ENCODE measurements at places on chromosomes 7 and 10. TPM values are rescaled to one million over a fixed set of nuclear protein-coding genes. Genes with fewer than 3 reads are reported as not detected.

DNA sequence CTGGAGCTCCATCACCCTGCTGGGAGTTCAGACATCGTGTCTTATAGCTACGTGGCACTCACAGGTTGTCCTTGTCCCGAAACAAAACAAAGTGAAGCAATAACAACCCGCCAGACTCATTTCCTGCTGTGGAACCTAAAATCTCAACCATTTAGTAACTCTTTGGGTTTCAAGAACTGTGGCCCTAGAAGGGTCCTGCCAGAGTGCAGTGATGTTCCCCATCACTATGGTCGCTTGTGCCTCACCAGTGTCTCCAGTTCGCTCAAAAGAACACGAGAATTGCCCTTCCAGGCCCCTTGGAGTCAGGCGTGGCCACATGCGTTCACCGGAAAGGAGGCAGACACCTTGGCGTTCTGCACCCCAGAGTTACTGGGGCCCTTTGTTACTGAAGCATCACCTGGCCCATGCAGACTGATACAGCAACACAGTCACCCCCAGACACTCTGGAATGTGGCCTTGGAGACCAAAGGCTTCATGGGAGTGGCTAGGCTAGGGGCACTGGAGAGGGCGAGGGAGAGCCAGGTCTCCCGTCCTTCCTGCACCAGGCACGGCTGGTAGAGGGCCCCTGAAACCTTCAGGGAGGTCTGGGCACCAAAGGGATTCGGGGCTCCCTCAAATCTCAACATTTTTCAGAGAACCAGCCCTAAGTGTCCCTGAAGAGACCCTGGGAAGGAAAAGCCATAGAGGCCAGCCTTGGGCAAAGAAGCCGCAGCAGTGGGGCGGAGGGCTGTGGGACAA lies 908 bp downstream of the CRYGN start:
- no peaks in the 10 kb centered on the region for H3K36me3 ChIP-seq
- DNase-seq, result no peak
- H3K27ac ChIP-seq, result no peak overlapping the region
- H3K4me3 ChIP-seq, result no peak overlapping the region
- no peaks in the 10 kb centered on the region for H3K27me3 ChIP-seq

- H3K27me3 ChIP-seq, result no peaks in the 10 kb centered on the region
- no peaks in the 10 kb centered on the region for H3K4me1 ChIP-seq
- DNase-seq, result no peak
- H3K4me3 ChIP-seq, result no peak overlapping the region
Observed at GRCh38 chr7:24570983-24571382, 2.3 kb upstream of the PALS2 start.

DNA sequence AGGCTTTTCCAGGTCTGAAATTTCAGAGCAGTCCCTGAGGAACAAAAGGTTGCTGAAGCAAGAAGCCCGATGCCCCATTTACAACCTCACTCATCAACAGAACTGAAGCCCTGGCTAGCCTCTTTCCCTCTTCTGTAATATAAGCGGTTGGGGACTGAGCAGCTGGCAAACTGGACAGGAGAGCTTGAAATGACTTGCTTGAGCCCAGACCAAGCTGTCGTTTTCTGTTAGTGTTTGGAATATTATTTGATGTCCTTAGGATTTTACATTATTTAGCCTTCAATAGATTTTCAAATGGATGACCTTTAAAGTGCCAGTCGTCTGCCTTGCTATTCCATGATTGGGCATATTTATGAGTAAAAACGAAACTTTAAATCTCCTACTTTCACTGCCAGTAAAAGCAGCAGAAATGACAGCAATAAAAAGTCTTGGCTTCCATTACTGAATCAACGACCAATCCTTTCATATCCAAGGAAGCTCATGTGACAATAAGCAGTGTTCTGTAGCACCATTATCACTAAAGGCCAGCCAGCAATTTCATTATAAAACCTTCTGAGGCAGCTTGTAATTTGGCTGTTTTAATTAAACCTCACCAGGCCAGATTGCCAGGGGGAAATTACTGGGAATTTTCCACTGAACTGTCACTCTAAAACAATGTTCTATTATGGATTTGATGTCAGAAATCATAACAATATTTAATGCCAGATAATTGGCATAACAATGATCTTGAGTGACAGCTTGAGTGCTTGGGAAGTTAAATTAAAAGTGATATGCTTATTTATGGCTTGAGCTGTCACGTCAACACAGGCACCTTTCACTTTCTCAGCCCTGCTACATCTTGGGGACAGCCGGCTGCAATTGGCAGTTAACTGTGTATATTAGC lies 85.9 kb downstream of the LSMEM1 start:
- H3K4me1 ChIP-seq, result no peaks in the 10 kb centered on the region
- no peaks in the 10 kb centered on the region for H3K27me3 ChIP-seq
- no peaks in the 10 kb centered on the region for H3K36me3 ChIP-seq
- no peak for DNase-seq
- H3K27ac ChIP-seq, result no peak overlapping the region
- H3K4me3 ChIP-seq, result no peak overlapping the region

DNA sequence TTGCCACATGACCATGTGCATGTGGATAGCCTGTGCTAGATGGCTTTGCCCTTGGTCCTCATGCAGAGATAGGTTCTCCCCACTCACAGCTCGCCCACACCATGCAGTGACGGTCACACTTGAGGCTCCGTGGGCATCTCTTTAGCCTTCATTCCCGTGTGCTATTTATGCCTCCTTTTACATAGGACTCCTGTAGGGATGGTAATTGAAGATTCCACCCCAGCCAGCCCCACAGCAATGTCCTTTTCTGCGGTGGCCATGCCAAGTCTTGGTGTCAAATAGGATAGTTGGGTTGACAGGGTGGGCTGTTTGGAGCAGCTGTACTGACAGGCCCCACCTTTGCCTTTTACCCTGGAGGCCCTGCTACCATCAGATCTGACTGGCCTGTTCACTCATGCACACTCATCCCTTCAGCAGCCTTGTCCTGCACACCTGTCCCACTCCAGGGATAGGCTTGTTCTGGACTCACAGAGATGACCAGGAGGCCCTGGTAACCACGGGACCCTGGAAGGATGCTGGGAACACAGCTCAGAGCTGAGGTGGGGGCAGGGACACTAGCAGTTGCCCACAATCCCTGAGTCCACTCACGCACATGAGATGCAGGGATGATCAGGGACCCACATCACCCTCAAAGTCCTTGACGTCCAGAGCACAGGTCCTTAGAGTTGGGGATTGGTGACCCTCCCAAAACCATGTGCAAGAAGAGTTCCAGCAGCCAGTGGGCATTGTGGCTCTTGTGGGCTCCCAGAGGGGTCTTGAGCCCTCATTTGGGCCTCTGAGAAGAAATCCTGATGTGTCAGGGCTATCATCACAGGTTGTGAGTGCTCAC lies 71.2 kb downstream of the ADCY1 start:
- H3K36me3 ChIP-seq, result no peaks in the 10 kb centered on the region
- H3K27me3 ChIP-seq, result no peaks in the 10 kb centered on the region
- no peak for DNase-seq
- H3K27ac ChIP-seq, result no peak overlapping the region
- no peaks in the 10 kb centered on the region for H3K4me1 ChIP-seq

DNA sequence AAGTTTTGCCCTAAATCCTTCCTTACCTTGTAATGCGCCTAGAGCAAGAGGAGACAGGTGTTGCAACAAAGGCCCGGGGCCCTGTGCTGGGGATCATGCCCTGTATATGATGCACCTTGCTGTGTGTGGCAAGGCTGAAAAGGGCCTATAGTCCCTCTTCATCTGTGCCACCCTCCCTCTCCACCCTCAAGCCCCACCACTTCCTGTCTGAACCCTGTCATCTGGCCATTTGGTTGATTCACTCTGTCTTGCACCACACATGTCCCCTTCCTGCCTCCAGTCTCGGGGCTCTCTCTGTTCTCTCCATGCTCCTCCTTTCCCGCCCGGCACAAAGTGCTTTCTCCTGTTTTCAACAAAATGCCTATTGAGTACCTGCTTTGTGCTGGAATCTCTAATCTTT lies 11.5 kb upstream of the MALSU1 start:
- H3K27ac ChIP-seq, result no peak overlapping the region
- no peak overlapping the region for H3K4me3 ChIP-seq
- H3K36me3 ChIP-seq, result no peaks in the 10 kb centered on the region
- no peaks in the 10 kb centered on the region for H3K4me1 ChIP-seq
- H3K27me3 ChIP-seq, result no peaks in the 10 kb centered on the region
- no peak for DNase-seq

DNA sequence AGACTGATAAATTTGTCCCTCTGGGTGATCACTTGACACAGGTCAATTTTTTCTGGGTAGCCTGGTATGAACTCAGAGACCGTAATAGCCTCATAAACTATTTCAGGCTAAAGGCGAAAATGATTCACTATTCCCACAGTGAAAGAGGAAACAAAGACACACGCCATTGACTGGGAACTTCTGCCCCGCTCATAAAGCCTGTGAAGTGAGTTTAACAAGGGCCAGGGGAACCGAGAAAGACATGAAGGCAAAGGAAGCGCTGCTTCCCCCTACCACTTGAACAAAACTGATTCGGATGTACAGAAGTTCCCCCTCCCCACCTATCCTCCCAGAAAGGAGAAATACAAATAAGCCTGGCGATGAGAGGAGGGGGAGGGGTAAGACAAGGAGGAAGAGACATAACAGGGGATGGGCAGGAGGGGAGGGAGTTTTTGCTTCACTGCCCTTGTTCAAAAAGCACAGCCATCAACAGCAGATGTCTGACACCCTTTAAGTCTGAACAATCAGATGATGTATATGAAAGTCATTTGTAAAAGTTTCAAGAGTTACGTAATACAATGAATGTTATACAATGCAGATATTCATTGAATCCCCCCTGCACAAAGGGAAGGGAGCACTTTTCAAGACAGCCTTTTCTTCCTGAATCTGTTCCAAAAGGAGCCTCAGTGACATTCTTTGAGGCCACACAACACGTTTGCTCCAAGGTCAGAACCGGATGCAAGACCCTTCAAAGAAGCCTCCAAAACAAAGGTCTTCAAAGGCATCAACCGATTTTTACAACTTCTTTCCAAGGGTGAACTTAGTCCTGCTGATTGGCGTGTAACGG lies 734 bp downstream of the ABCB4 start:
- H3K4me3 ChIP-seq, result peak overlapping the region; percentile 61
- H3K36me3 ChIP-seq, result no peaks in the 10 kb centered on the region
- no peak for DNase-seq

DNA sequence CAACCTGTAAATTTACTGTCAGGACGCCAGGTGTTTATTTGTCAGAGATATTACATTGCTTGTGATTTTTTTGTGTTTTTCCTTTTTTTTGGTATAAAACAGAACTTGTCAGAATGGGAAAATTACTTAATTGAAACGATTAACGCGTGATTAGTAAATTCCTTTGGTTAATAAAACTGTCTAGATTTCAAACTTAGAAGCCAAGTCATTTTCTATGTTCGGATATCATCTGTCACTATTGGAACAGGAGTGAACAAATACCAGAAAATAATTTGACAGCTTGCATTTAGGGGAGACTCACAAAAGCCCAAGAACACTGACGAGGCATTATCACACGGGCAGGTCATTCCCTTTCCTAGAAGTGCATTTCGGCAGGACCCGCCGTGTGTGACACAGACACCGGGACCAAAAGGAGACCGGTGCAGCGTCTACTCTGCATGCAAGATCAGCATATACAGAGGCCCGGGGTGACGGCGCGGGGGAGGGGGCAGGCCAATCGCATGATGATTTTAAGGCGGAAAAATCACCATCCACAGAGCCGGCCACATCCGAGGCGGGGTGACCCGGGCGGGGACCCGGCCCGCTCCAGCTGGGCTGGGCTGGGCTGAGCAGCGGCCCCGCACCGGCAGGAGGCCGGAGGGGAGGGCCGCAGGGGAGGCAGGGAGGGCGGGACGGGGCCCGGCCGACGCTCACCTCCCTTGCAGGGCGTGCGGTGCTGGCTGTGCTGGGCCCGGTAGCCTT lies 841 bp downstream of the GLUD1 start:
- no peaks in the 10 kb centered on the region for H3K27me3 ChIP-seq
- DNase-seq, result peak; percentile 85
- peak overlapping the region; percentile 72 for H3K4me3 ChIP-seq
- no peaks in the 10 kb centered on the region for H3K36me3 ChIP-seq
- peak overlapping the region; percentile 97 for H3K27ac ChIP-seq

GRCh38 chr7:138527746-138528223 lies 67.7 kb downstream of the TRIM24 start:
- H3K27me3 ChIP-seq, result no peaks in the 10 kb centered on the region
- no peaks in the 10 kb centered on the region for H3K4me1 ChIP-seq
- H3K4me3 ChIP-seq, result no peak overlapping the region
- DNase-seq, result no peak

DNA sequence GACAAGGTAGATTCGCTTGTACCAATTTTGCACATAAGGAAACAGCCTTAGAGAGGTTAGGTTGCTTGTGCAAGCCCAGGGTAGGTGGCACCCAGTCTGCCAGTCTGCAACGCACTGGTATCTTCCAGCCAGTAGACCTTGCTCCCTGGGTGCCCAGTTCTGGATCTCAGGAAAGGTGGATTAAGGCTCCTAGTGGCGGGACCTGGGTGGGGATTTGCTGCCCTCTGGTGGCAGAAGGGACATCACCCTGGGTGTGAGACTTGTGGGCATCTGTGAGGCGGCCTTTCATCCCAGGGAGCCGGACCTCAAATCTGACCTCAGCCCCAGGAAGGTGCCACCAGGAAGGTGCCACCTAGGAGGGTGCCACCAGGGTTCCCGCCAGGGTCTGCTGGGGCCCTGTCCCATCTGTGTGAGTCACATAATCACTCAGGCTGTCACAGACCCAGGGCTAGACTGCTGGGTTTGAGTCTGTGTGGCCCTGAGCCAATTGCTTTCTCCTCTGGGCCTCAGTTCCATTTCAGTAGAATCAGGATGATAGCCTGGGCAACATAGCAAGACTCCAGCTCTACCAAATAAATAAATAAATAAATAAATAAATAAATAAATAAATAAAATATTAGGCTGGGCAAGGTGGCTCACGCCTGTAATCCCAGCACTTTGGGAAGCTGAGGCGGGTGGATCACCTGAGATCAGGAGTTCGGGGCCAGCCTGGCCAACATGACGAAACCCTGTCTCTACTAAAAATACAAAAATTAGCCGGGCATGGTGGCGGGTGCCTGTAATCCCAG lies 5.3 kb upstream of the PRKRIP1 start:
- DNase-seq, result peak; percentile 93
- H3K4me1 ChIP-seq, result no peaks in the 10 kb centered on the region
- H3K27ac ChIP-seq, result no peak overlapping the region
- no peak overlapping the region for H3K4me3 ChIP-seq
- H3K27me3 ChIP-seq, result no peaks in the 10 kb centered on the region

GRCh38 chr7:142461437-142461836 lies 203.6 kb upstream of the PRSS58 start:
- H3K27me3 ChIP-seq, result no peaks in the 10 kb centered on the region
- H3K4me3 ChIP-seq, result no peak overlapping the region
- no peaks in the 10 kb centered on the region for H3K36me3 ChIP-seq

DNA sequence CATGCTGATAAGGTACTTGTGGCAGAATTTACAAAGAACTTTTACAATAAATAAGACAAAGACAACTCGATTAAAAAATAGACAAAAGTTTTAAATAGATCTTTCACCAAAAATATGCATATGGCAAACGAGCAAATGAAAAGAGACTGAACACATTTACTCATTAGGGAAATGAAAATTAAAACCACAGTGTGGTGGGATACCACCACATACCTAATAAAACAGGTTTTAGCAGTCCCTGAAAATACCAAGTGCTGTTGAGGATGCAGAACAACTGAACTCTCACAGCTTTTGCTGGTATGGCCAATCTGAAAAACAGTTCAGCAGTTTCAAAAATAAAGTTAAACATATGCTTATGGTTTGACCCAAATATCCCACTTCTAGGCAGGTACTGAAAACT lies 205.4 kb upstream of the ADO start:
- H3K36me3 ChIP-seq, result no peaks in the 10 kb centered on the region
- no peak overlapping the region for H3K27ac ChIP-seq
- H3K4me1 ChIP-seq, result no peaks in the 10 kb centered on the region
- no peak overlapping the region for H3K4me3 ChIP-seq
- H3K27me3 ChIP-seq, result no peaks in the 10 kb centered on the region

Gene KNDC1
- 0.27 TPM for total RNA-seq

Gene PGAM2
- total RNA-seq, result not detected

Gene PNLIPRP3
- total RNA-seq, result not detected

Gene CFAP69
- 2.3 TPM for total RNA-seq

Gene PPP1R17
- not detected for total RNA-seq

Gene ASB10
- total RNA-seq, result not detected

Gene CPXM2
- total RNA-seq, result 8.2 TPM

All from Peyer's patch (tissue), 4 donors.